Astrocyte of the hippocampus (primary cell): ENCODE measurements at places on chromosomes 5 and 9.

GRCh38 chr9:2593744-2594143 lies 27.8 kb upstream of the VLDLR start:
- no peak for DNase-seq

DNA sequence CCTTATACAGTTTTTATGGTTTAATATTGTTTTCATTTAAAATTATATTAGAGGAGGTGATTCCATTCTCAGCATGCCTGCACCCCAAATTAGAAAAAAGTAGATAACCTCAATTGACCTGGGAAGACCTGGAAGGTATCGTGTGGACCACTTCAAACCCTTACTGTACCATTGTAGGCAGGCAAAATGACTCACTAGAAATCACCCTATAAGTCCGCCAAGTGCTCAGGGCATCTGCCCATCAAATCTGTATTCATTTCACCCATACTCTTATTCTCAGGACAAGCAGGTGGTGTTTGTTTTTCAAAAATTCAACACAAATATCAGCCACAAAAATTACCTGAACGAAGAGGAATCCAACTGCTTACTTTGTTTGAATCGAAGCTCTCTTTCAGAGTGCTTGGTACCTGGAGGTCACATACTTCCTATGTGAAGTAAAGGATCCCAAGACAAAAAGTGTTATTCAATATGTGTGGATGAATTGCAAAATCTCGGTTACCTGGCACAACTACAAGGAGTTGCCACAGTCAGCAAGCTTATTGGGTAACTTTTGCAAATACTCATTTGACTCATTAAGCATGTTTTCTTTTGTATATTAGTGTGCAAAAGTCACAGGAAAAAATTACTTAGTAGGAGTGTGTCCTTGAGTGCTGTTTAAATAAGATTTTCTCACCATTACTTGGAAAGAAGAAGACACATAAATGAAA lies 216.2 kb downstream of the ENC1 start:
- DNase-seq, result no peak

DNA sequence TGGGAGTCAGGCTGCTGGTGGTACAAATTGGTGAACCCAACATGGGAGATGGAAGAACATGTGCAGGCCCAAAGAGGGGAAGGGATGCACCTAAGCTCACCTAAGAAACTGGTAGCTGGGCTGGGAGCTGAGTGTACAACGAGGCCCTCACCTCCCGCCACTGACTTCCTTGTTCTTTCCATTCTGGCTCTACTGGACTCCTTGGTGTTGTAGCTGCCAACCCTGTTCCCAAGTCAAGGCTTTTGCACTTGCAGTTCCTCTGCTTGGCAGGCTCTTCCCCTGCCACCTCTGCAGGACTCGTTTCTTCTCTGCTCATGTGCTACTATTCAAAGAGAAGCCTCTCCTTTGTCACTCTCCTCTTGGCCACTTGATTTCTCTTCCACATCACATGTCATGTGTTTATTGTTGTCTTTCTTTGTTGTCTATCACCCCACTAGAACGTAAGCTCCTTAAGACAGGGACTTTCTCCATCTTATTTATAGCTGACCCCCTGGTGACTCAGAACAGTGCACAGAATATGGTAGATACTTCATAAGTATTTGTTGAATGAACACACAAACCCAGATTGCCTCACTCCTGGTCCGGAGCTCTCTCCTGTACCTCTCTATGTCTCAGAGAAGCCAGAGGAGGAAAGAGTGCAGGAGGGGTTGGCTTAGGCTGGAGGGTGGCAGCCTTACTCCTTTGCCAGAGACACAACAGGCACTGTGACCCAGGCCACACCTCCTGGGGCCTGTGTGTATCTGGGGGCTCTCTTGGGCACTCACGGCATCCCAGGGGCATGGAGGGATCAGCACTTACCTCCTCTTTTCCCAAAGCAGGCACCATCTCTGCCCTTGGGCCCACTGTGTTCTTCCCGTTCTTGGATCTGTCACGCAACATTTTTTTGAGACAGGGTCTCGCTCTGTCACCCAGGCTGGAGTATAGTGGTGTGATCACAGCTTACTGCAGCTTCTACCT lies 5.2 kb upstream of the SPINK4 start:
- DNase-seq, result no peak

DNA sequence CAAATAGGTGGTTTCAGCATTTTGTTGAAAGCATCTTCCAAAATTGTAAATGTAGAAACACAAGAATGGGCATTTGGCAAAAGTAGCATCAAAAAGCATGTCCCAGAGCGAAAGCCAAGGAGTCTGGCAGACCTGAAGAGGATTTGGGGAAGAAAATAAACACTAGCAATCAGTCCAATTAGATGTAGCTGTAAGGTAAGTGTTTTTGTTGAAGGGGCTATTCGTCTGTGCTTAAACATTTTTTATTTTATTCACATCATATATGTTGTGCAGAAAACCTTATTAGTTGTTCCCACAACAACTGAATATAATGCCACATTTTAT lies 954.1 kb upstream of the COX7C start:
- no peak for DNase-seq

DNA sequence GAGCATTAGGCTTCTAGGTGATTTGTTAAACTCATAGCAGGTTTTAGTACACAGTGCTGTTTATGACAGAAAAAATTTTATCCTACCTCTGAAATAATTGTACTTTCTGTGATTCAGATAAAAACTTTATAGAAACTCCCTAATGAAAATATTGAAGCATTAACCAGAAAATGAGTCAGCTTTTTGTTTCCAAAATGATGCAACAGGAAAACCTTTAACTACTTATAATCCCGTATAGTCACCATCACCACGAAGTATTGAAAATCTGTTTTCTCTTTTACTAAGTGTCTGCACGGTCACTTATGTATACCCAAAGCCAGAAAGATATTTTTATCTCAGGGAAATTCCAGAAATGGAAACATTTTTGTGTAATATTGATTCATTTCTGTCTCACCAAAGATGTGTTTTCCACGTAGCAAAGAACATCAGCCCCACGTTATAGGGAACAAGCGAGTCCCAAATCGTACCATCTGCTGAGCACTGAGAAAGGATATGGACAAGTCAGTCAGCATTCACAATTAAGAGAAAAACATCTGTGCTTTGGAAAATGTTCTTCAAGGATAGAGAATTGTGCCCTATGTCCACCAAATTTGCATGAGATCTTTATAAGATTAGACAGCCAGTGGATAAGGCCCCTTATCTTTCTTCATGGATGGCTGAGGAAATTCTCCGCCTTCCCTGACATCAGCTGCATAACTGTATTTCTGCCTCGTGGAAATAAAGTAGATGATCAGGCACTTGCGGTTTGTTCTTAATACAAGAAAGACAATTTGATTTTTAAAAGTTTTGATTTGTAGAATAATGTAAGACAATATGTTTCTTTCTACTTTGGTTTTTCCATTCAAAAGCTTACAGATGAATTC lies 41.9 kb downstream of the TNFAIP8 start:
- DNase-seq, result peak; percentile 26

DNA sequence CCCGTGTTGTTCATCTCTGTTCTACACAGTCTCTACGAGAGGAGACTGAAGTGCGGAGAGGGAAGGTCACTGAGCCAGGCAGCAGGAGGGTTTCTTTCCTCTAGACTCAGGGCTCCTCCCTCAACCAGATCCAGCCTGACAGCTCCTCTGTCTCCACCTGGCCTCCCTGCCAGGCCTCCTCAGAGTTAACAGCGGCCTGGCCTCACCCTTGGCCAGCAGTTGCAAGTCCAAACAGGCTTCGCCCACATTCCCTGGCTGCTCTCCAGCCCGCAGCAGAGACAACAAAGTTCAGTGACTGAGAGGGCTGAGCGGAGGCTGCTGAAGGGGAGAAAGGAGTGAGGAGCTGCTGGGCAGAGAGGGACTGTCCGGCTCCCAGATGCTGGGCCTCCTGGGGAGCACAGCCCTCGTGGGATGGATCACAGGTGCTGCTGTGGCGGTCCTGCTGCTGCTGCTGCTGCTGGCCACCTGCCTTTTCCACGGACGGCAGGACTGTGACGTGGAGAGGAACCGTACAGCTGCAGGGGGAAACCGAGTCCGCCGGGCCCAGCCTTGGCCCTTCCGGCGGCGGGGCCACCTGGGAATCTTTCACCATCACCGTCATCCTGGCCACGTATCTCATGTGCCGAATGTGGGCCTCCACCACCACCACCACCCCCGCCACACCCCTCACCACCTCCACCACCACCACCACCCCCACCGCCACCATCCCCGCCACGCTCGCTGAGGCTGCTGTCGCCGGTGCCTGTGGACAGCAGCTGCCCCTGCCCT lies at the start of gene HRCT1:
HRCT1 (plus strand) TSS at position 291 of the 768 bp plus-strand sequence; CDS start at position 377, 86 bp downstream.
- DNase-seq, result peak; percentile 97

- peak; percentile 82 for DNase-seq
Observed at GRCh38 chr9:8718121-8718725, 918.6 kb upstream of the DMAC1 start.

DNA sequence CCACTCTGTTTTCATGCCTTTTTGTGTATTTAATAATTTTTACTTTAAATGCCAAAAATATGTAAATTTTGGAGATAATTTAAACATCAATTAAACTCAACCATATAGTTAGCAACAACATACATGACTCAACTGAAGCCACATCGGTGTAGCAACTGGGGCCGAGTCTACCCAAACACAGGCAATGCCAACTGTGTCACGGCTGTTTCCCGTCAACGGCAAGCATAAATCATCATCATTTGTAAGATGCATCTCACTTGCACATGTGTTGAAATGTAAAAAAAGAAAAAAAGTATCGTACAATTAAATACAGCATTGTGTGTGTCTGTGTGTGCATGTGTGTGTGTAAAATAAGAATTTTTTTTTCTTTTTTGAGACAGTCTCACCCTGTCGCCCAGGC lies 160.1 kb upstream of the TAS2R1 start:
- DNase-seq, result no peak

DNA sequence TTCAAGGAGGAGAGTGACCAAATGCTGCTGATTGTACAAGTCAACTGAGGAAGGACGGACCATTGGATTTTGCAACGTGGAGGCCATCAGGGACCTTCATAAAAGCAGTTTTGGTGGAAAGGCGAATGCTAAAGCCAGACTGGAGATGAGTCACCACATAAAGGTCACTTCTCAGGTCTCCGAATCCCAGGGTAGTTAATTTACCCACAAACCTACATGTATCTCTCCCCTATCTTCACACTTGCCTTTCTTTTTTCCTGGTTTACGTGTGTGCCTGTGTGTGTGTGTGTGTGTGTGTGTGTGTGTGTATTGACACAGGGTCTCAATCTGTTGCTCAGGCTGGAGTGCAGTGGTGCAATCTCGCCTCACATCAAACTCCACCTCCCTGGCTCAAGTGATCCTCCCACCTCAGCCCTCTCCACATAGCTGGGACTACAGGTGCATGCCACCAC lies 4.6 kb upstream of the CTNNA1 start:
- no peak for DNase-seq

DNA sequence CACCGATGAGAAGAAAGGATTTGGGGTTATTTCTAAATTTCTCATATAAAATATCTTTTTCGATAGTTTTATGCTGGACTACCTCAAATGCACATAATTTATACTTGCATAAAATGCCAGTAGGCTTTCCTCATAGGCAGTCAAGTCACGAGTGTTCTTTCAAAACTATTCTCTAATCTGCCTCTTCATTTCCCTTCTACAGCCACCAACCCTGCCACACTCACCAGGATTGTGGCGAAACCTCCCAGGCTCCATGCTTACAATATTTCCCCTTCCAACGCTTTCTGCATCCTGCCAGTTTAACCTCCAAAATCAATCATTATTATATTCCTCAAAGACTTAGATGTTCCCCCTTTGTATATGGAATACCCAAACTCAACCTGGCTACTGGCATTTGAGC lies 65.4 kb downstream of the FRMD3 start:
- DNase-seq, result no peak

DNA sequence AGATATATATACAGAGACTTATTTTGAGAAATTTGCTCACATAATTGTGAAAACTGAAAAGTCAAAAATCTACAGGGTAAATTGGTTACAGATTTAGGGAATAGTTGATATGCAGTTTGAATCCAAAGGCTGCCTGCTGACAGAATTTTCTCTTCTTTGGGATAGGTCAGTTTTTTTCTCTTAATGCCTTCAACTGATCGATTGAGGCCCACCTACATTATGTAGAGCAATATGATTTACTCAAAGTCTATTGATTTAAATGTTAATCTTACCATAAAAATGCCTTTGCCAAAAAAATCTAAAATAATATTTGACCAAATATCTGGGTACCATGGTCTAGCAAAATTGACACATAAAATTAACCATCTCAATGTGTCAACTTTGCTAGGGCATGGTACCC lies 3.9 kb upstream of the GHR start:
- DNase-seq, result no peak

- peak; percentile 88 for DNase-seq
Observed at GRCh38 chr5:44875661-44876605, 67.2 kb downstream of the MRPS30 start.

DNA sequence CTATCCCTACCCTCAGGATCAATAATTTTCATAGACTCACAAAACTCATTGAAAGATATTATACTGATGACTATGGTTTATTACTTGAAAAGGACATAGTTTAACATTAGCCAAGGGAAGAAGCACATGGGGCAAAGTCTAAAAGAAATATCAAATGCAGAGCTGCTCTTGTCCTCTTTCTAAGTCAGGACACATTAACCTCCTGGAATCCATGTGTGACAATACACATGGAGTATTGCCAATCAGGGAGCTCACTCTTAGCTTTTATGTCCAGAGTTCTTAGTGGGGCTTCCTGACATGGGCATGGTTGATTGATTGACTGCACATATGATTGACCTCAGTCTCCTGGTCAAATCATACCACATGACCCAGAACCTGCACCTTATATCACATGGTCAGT lies 165.5 kb upstream of the COX7C start:
- no peak for DNase-seq

DNA sequence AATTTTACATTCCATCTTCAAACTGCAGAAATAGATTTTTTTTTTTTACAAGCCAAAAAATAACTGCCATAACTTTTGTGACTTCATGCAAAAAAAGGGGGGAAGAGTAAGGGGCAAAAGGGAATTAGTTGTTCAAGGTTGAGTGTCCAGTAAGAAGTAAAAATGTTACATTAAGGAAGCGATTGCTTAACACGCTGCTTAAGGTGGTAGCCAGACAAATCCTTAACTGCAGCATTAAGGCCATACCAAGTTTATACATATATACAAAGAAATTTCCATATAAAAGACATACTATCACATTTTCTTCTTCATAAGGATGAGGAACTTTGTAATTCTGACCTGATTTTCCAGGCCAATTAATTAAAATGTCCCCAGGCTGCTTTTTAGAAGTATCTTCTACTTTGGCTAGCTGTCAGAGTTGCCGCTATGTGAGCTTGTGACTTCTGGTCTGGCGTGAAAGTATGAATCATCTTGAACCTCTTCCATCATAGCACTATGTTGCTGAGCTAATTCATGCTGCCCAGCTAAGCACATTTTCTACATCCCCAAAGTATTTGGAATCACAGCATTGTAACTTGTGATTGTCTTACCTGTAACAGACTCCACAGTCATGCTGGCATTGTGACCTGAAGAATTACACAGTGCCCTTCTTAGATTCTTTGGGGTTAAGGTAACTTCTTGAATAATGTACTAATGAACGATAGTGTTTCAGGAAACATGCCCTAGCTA lies 40.0 kb downstream of the G3BP1 start:
- DNase-seq, result peak; percentile 84
